ENCODE measurements at places on chromosomes 4 and X. TPM values are rescaled to one million over a fixed set of nuclear protein-coding genes. Genes with fewer than 3 reads are reported as not detected.

EFHC2 gene
- 0.21 TPM for total RNA-seq

CHIC1 gene
- 15.8 TPM for total RNA-seq

DNA sequence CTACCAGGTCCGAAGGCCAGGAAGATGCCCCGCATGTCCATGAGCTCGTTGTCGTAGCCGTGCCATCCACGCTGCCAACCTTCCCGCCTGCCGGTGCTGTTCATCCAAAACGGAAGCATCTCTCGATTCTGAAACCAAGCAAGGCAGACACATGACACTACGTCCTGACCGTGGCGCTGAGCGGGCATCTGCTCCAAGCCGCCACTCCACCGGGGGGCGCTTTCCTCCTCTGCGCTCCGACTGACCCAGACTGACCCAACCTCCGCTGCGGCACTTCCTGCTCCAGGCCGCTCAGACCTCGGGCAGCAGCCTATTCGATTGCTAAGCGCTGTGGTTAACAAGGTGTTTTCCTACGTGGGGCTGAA, 120.5 kb downstream of the ENPP6 start:
- no peak for DNase-seq

DNA sequence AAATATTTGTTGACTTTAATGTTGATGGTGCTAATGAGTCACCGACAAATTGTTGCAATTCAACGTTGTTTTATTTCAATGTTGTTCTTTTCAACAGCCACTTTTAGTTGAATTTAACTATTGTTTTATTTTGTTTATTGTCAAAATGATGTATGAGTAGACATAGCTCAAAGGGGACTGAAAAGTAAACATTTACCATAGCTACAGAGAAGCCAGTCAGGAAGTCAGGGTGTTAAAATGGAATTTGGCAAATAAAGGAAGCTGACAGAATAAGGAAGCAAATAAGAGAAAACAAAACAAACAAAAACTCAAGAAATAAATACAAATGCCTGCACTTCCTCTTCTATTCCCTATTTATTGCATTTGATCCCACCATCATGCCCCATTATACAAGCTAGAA, 648.4 kb upstream of the HTR2C start:
- DNase-seq: no peak

DNA sequence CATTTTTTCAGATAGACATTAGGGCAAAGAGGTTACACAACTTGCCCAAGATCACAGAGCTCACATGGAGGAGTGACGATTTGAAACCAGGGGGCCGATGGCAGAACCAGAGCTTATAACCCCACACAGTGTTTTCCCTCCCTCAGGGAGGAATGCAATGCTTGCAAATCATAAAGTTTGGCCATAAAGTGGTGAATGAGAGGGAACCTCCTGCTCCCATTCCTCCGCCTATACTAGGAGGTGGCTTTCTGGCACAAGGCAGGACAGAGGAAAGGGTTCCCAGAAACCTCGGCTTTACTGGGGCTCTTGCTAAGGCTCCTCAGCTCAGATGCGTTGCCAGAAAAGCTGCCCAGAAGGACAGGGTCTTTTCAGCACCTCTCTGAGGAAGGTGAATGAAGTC, 19.3 kb downstream of the TMEM154 start:
- no peak for DNase-seq

MRPL1 gene
- total RNA-seq: 29.1 TPM

DNA sequence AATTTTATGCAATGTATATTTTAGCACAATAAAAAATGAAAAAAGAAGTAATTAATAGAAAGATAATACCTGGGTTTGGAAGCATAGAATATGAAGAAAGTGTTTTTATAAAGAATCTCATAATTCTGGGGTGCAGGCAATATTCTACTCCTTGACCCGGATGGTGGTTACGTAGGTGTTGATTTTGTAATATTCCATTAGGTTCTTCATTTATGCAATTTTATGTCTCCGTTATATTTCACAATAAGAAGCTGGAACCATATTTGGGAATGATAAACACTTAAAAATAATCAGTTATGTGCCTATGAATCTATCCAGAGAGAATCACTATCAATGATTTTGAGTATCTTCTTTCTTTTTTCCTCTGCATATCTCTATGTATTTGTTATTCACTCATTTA, 38.5 kb downstream of the CHRNA9 start:
- no peak for DNase-seq

GRCh38 chr4:74065115-74065642, 26.7 kb upstream of the CXCL3 start:
- DNase-seq: no peak

DNA sequence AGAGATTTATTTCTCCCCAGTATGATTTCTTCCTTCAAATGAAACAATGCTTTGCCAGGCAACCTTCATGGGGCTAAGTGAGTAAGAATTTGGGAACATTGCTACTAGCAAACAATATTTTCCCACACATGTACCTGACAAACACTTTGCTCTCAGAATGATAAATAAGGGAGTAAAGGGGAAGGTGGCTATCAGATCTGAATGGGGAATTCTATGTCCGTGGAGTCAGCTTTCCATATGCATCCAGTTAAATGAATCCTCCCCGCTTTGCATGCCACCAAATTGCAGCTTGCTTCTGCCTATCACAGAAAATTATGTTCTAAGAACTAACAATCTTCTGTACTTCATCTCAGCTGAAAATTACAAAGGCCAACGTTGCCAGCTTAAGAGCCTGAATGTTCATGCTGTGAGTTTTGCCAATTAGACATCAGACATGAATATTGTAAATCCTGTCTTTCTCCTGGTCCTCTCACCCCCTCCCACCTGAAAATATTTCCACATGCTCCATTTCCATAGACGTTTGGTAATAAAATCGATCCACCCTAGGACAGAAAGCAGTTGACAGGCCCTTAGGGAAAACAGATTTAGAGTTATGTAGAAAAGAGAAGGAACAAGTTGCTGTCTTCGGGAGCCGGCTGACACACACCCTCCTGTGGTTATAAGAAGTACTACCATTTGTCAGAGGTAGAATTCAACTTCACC, 6.3 kb downstream of the MEPE start:
- peak; percentile 32 for DNase-seq

GRCh38 chr4:172099376-172099775, 286.2 kb downstream of the GALNTL6 start:
- DNase-seq: no peak

ITIH6 gene
- not detected for total RNA-seq

DNA sequence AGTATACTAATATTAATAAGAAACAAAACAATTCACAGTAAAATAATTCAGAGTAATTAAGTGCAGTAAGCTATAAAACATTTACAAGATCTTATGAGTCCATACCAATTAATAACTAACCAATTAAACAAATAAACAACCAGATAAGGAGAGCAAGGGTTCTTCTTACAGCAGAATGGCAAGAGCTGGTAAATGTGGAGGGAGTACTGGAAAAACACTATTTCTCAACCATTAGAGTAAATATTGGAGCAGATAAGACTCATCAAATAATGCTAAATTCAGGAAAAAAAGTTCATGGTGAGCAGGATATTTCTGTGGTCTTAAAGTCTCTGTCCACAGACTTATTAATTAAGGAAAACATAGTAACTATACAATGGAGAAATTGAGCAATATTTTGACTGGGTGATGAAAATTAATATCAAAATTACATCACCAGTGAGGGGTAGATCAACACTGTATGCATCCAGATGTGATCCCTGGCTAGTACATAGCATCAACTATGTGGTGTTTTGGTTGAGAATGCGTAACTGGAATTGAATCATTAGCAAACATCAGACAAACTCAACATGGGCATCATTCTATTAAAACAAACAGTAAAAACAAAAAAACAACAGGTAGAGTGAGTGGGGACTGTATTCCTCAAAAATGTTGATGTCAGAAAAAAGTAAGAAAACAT, 1376.7 kb downstream of the PCDH19 start:
- no peak for DNase-seq

DNA sequence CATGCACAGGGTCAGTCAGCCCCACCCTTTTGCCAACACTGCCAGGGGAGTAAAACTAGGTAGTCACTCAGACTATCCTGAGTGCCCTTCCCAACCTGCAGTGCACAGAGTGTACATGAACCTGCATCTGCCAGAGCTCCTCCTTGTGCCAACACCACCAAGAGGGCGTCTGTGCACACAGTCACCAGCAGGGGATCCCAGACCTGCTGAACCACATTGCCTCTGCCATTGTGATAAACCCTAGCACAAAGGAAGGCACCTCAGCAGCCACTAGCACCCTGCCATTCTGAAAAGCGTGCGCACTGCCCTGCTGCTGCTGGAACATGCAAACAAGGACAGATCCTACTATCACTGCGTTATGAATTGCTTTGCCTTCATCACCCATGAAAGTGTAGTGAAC, 247.8 kb upstream of the POU3F4 start:
- no peak for DNase-seq

GRCh38 chrX:34810364-34810763, 132.2 kb upstream of the FAM47B start:
- peak; percentile 33 for DNase-seq

GRCh38 chr4:178553201-178553600, 1111.0 kb upstream of the AGA start:
- DNase-seq: no peak

- no peak for DNase-seq
Measured at GRCh38 chrX:109626637-109627036, 1.7 kb upstream of the KCNE5 start.

ADAM29 gene
- not detected for total RNA-seq

Data from myocyte (in vitro differentiated cells).